ENCODE measurements at places on chromosomes 2 and 18.

GRCh38 chr2:219159771-219160185 is 837 bp downstream of the NHEJ1 start:
- DNase-seq = no peak

GRCh38 chr2:233593201-233593600 is 24.2 kb upstream of the UGT1A8 start:
- no peak for DNase-seq

DNA sequence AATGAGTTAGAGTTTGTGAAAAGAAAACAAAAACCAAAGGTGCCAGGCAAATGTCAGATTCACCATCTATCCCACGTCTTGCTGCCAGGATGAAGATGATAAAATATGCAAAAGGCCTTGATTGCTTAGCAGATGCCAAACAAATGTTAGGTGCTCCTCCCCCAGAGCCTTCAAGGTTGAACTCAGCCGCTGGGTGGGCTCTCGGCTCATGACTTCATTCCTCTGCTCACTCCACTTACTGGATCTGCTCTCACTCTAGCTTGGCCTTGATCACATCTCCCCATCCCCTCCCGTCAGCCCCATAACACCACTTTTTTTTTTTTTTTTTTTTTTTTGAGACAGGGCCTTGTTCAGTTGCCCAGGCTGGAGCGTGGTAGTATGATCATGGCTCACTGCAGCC is 38.5 kb downstream of the SH2D6 start:
- no peak for DNase-seq

DNA sequence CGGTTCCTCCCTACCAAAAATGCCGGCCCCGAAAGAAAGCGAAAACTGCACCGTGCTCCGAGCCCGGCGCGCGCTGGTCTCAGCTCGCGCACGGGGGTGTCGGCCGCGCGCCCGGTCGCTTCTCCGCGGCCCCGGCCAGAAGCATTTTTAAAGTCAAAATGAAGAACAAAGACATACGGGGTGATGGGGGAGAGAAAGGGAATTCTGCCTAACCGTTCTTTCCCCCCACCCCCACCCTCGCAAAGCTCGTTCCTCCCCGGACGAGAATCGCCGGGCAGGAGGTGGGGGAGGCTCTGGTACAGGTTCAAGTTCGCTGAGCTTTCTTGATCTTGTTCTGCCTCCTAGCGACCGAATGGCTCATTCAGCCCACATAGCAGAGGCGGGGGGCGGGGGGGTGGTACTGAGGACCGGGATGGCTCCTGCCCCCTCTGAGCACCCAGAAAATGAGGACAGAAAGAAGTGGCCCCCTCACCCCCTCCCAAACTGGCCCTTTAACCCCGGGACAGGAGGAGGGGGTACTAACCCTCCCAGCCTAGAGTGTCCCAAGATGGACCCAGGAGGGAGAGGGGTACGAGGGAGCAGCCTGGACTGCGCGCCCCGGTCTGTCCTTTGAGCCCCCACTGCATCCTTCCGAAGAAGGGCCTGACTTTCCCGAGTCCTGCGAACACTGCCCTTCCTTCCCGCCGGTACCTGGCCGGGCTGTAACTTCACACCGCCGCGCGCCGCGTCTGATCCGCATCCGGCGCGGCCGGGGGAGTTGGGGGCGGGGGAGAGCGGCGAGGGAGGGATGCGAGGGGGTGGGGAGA is 3.1 kb downstream of the BCL11A start:
- no peak for DNase-seq

- DNase-seq = no peak
Measured at GRCh38 chr2:172137109-172137508, 34.4 kb upstream of the DLX2 start.

GRCh38 chr2:239192975-239193374 is 207.8 kb downstream of the HDAC4 start:
- DNase-seq = no peak

GRCh38 chr2:74817304-74817675 is 16.6 kb upstream of the HK2 start:
- no peak for DNase-seq

- no peak for DNase-seq
Measured at GRCh38 chr2:119196301-119197125, 27.1 kb upstream of the STEAP3 start.

DNA sequence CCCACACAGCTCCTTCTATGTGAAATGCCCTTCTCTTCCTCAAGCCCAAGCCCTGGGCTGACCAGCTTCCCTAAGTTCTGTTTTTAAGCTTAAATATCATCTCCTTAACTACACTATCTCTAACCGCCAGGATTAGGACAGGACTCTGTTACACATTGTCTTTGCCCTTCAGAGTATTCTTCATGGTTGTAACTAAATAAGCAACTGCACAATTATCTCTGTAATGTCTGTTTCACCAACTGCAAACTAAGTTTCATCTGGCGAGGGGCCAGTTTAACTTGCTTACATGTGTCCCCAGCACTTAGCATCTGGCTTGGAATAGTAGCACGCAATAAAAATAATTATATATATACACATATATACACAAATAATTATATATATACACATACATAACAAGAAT is 1.1 kb upstream of the ERMN start:
- no peak for DNase-seq

GRCh38 chr2:235810846-235811245 is 317.0 kb downstream of the AGAP1 start:
- no peak for DNase-seq

DNA sequence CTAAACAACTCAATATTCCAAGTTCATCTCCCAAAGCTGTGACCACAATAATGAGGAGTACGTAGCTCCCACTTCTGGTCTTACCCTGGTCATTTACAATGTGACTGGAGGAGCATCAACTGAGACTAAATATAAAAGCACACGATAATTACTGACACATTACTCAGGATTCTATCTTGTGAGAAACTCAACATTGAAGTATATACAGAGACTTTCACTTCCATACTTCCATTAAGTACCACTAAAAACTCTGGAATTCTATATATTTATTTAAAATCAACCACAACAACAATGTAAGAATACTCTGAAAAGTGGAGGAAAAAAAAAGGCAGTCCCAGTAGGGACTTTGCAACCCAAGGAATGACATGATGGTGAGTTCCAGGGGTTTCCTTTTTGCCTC is 61.4 kb downstream of the XDH start:
- no peak for DNase-seq

DNA sequence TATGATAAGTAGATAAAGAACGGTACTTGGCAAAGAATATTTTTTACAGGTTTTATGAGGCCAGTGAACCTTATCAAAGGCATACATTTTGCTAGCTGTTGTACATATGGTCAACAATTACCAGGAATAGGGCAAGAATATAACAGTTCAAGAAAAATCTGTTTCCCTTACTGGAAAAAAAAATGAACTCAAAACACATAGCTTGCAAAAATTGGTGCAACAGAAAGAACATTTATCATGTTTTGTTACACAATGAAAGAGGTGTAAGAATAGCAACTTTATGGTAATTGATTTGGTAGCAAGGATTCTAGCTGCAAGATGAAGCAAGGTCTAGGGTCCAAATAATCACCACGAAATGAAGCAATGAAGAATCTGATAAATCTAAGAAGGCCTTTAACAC is 41.6 kb downstream of the TTC21B start:
- no peak for DNase-seq

GRCh38 chr18:77054606-77055428 is 77.8 kb downstream of the MBP start:
- DNase-seq = peak; percentile 31

DNA sequence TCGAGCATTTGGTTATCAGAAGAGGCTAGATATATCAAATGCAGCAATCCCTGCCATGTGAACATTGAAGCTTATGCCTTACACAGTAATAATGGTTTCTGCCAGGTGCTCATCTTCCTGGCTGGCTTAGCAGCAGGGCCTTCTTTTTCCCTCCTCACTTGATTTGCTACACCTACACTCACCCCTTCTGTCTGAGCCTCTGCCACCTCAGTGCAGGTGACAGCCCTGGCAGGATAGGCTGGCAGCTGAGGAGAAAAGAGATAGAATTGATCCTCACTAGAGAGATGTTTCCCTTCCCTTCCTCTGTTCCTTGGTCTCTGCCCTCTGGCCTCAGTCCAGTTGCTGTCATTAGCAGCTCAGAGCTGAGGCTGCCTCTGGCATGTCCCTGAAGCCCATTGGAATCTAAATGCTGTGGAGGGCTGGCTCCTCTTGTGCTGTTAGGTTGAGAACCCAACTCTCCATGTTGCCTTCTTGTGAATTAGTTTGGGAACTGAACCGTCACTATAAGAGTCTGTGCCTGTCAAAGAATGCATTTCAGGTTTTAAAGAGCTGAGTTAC is 18.2 kb downstream of the MPHOSPH10 start:
- DNase-seq = no peak

GRCh38 chr18:76363436-76364120 is 131.5 kb downstream of the ZNF516 start:
- peak; percentile 90 for DNase-seq
